NCI-H1694 treated with DMSO at 0.1 percent for 48 hours (cell line): ENCODE measurements at places on chromosomes 2 and 18.

- DNase-seq, result no peak
These were observed 444.9 kb downstream of the TMX3 start for GRCh38 chr18:68270017-68270416.

- DNase-seq, result no peak
These were observed 59.9 kb downstream of the GALNT1 start for GRCh38 chr18:35641467-35641866.

DNA sequence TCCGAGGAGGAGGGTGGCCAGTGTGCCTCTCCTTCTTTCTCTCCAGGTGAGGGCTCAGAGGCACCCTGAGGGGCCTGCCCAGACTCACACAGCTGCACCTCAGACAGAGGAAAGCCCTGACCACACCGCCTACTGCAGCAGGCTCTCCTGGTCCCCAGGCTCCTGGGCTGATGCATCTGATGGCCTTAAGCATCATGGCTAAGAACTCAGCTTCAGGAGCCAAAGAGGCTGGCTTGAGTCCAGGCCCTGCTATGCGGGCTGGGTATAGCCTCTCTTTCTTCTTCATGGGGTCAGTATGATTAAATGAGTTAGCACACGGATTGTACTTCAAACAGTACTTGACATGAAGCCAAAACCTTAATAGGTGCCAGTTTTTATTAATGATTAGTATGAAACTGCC lies 89.6 kb downstream of the TGFA start:
- DNase-seq, result no peak

DNA sequence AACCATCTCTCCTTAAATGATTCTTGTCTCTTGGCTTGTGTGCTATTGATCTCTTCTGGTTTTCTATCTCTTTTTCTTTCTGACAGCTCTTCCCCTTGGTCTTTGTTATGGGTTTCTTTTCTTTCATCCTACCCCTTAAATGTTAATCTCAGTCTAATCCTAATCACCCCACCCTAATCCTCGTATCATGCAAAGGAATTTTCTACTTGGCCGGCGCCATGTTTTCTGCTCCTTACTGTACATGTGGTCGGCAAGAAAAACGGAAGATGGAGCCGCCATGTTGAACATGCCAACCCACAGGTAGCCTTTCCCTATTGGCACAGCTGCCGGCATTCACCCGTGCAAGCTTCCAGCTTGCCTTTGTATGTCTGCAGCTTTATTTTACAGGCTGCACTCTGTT lies 61.8 kb upstream of the VPS54 start:
- DNase-seq, result no peak

DNA sequence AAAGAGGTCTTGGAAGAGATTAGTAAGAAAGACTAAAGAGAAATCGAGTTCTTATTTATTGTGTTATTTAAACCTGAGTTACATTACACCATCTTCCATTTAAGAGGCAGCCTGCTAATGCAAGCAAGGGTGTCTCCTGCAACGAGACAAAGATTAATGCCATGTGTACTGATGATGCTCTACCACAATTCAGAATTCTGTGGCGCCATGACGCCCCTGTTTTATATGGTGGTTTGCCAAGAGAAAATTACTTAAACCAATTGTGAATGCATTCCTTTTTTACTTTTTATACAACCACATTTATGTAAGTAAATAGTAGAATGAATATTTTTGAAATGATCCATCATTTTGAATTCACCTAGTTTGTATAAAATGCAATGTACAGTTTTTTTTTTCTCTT lies 356.1 kb upstream of the ZEB2 start:
- DNase-seq, result no peak

DNA sequence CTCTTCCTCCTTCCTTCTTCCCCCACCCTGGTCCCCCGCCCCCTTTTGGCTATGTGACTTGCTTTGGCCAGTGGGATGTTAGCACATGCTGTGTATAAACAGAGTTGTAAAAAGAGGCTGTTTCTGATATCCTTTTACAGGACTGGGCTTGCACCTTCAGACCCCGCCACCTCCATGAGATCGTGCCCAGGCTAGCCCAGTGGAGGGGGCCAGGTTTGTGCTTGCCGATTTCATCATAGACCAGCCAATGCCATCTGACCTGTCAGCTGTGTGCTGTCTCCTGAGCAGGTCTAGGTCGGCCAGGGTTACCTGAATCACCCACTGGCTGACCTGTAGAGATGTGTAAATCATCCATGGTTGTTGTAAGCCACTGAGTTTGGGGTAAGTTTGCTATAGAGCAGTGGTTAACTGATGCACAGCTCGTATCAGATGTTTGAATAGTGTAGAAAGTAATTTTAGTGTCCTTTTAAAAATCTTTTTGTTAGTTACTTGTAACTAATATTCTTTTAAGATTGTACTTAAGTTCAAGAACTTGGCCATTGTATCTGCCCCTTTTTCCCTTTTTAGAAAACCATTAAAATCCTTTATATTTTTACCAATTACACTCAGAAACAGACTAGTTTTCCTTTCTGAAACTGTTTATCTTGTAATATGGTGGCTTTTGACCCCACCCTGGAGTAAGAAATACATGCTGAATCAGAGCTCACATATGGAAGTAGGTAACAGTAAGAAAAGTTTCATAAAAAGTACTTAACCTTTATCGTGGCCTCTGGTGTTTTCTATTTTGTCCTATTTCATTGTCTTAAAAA lies 122.0 kb upstream of the MGAT5 start:
- no peak for DNase-seq

DNA sequence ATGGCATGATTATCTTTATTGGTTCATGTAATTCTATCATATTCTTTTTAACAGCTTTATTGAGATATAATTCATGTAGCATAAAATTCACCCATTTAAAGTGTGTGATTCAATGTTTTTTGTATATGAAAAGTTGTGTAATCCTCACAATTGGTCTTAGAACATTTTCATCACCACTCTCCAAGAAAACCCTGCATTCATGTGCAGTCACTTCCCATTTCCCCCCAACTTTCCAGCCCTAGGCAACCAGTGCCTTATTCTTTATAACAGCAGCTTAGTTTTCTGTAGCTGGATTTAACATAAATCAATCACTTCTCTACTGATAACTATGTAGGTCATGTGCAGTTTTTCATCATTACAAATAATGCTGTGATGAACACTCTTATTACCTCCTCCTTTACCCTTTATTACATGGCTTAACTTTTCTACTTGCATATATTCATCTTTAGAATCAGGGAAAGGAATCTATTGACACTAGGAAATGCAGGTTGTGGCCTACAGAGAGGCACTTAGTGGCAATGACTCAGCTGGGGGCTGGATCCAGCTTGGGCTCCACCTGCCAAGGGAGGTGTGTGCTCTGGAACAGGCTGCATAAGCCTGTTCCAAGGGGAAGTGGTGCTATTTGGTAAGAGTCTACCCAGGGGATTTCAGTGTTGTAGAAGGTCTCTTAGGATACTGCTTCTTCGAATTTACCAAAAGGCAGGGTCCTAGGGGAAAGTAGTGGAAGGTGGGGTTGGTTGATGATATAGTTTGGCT lies 89.1 kb downstream of the ETAA1 start:
- no peak for DNase-seq
